SK-N-SH (cell line): ENCODE measurements at places on chromosomes 6 and 20. TPM values are rescaled to one million over a fixed set of nuclear protein-coding genes. Genes with fewer than 3 reads are reported as not detected.

GRCh38 chr6:56581296-56581925 lies 61.3 kb downstream of the DST start:
- no peaks in the 10 kb centered on the region for H3K27me3 ChIP-seq
- H3K4me1 ChIP-seq, result no peaks in the 10 kb centered on the region; the same call in 1 of the 2 replicates
- DNase-seq, result no peak
- H3K36me3 ChIP-seq, result peaks cover 13% of the 10 kb centered on the region; the same call in 1 of the 2 replicates

DNA sequence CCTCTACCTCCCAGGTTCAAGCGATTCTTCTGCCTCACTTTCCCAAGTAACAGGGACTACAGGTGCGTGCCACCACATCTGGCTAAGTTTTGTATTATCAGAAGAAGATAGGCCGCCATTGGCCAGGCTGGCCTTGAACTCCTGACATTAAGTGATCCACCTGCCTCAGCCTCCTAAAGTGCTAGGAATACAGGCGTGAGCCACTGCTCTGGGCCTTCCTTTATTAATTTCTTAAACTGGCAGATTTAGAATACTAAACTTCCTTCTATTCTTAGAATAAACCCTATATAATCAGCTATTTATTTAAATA lies 86.6 kb downstream of the HFE start:
- H3K4me1 ChIP-seq, result peaks cover 12% of the 10 kb centered on the region
- H3K27ac ChIP-seq, result no peak overlapping the region
- H3K4me3 ChIP-seq, result no peak overlapping the region
- DNase-seq, result no peak

- H3K27ac ChIP-seq, result peak overlapping the region; percentile 99
- no peak overlapping the region for H3K4me3 ChIP-seq
- no peaks in the 10 kb centered on the region for H3K27me3 ChIP-seq
- H3K36me3 ChIP-seq, result peaks cover 33% of the 10 kb centered on the region; the same call in 1 of the 2 replicates
- DNase-seq, result no peak
- H3K4me1 ChIP-seq, result peaks cover 36% of the 10 kb centered on the region
Observed at GRCh38 chr6:158061361-158061708, 79.7 kb downstream of the SYNJ2 start.

DNA sequence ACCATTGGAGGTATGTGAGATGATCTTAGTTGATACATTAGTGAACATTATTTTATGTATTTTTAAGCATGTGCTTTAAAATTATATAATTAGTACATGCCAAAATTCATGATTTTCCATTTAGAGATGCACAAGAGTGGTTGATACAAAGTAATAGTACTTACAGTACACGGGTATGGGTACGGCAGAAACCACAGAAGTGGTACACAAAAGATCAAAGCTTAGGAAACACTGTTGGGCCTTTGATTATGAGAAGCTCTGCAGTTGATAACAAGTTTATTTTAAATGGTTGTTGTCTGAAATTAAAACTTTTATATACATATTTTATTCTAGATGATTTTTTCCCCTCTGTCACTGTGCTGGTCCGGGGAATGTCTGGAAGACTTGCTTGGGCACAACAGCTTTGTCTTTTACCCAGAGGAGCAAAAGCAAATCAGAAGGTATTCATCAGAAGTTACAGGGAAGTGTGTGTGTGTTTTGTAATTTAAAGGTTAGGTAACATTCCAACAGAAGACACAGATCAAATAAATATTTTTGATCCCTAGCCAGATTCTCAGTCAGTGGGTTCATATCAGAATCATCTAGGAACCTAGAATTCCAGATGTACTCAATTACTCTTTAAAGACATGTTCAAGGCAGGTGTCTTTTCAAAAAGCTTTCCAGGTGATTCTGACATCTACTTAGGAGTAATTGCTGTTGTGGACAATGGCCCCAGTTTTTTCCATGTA lies 32.5 kb upstream of the ADIG start:
- no peaks in the 10 kb centered on the region for H3K27me3 ChIP-seq
- no peak overlapping the region for H3K4me3 ChIP-seq
- no peak overlapping the region for H3K27ac ChIP-seq
- no peak for DNase-seq
- H3K36me3 ChIP-seq, result peaks cover 88% of the 10 kb centered on the region

- peaks cover 12% of the 10 kb centered on the region for H3K4me1 ChIP-seq
- no peak for DNase-seq
- no peak overlapping the region; the same call in 1 of the 2 replicates for H3K4me3 ChIP-seq
- no peaks in the 10 kb centered on the region for H3K27me3 ChIP-seq
Observed at GRCh38 chr6:155418017-155418761, 37.5 kb downstream of the NOX3 start.

The SRSF6 gene
- polyA plus RNA-seq, result 92.6 and 126 TPM in 2 replicates

The PLA2G7 gene
- not detected in 2 replicates for polyA plus RNA-seq

The CLVS2 gene
- polyA plus RNA-seq, result 0.05 TPM in 2 replicates

The FILIP1 gene
- 0.03 TPM in 2 replicates for polyA plus RNA-seq

The MLN gene
- polyA plus RNA-seq, result not detected in 2 replicates
